SJSA1 (cell line): ENCODE measurements at places on chromosomes 11 and 22. TPM values are rescaled to one million over a fixed set of nuclear protein-coding genes. Genes with fewer than 3 reads are reported as not detected.

DNA sequence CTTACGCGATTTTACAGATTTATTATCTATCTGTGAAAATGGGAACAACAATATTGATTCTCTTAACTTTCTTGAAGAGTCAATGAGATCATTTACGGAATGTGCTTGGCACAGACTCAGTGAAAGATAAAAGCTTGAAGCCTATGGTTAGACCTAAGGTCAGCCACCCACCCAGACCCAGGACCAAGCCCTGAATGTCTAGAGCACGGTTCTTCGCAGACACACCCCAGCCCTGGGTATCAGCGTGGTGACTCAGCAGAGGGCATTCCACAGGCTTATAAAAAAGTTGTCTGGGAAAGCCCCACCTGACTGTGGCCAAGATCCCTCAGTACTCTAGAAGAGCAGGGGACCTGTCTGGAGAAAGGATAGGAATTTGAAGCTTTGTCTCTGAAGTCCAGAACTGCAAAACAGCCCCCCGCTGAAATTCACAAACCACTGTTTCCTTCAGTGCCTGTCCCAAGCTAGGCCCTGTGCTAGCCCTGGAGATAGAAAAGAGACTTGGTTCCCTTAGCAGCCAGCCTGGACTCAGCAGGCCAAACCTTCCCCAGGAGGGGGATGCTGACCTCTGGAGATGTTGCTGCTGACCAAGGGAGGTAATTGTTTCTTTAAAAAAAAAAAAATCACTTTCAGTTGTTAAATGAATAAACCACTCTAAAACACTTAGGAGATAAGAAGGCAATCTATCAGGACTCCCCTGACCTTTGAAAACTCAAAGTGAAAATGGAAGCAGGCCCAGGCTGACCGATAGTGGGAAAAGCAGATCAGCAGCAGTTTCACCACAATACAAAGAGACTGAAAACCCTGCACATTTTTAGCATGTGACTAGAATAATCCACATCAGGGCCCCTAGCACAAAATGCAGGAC lies 114.0 kb downstream of the ABTB2 start:
- H3K27me3 ChIP-seq = no peaks in the 10 kb centered on the region
- no peaks in the 10 kb centered on the region for H3K36me3 ChIP-seq
- DNase-seq = peak; percentile 83

DNA sequence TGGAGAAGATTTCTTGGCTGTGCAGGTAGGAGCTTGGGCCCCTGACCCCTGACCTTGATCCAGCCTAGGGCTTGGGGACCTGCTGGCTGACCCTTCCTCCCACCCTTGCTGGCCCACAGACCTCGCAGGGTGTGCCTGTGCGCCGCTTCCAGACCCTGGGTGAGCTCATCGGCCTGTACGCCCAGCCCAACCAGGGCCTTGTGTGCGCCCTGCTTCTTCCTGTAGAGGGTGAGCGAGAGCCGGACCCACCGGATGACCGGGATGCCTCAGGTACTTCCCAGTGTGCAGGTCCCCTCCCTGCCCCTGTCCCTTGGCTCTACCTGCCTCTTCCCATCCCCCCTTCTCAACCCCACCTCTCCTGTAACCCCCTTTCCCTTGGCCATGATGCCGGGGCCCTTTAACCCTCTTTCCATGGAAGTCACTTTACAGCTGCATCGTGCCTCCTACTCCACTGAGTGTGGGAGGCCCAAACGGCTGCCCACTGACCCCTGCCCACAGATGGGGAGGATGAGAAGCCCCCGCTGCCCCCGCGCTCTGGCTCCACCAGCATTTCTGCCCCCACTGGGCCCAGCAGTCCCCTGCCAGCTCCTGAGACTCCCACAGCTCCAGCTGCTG lies 3.8 kb downstream of the INPPL1 start:
- no peaks in the 10 kb centered on the region; the same call in 1 of the 2 replicates for H3K4me1 ChIP-seq
- H3K27me3 ChIP-seq = no peaks in the 10 kb centered on the region
- peaks cover 37% of the 10 kb centered on the region for H3K36me3 ChIP-seq

- no peak overlapping the region for H3K4me3 ChIP-seq
- no peaks in the 10 kb centered on the region for H3K4me1 ChIP-seq
- DNase-seq = no peak
These were observed 43.2 kb downstream of the ARHGAP42 start for GRCh38 chr11:100730266-100730665.

DNA sequence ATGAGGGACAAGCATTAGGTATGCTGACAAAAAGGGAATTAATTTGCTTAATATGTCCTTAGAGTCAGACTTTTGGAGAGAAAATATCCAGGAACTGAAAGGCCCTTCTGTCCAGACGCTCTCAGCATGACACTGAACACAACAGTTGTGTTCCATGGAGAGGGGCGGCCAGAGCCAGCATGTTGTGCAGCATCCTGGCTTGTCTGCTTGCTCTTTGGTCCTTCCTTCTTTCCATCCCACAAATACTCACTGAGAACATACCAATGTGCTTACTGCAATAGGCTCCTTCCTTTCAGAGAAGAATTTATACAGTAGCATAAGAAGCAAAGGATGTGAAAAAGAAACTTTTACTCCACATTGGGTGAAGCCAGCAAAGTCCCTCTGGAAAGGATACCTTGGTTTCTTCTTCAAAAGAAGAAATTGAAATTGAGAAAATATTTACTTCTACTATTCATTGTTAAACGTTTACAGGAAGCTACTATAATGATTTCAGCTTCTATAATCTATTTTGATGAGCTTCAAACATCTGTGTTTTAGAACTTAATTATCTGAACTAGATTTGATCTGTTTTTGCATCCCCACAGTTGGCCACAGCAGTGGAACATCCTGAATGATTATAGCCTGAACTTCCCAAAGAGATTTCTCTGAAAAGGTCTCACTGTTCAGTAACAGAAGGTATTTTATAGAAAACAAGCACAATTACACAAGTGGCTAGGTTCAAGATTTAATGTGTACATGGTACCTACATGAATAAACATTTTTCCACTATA lies 304.1 kb upstream of the PITPNB start:
- no peaks in the 10 kb centered on the region for H3K4me1 ChIP-seq
- no peaks in the 10 kb centered on the region for H3K36me3 ChIP-seq
- no peak overlapping the region for H3K27ac ChIP-seq
- DNase-seq = no peak

GRCh38 chr11:47783087-47783610 lies 16.0 kb upstream of the FNBP4 start:
- DNase-seq = no peak
- H3K4me3 ChIP-seq = no peak overlapping the region
- no peak overlapping the region for H3K27ac ChIP-seq
- H3K27me3 ChIP-seq = no peaks in the 10 kb centered on the region

- no peak overlapping the region for H3K4me3 ChIP-seq
- DNase-seq = no peak
- H3K27me3 ChIP-seq = no peaks in the 10 kb centered on the region
- H3K27ac ChIP-seq = no peak overlapping the region
- no peaks in the 10 kb centered on the region for H3K36me3 ChIP-seq
These were observed 140.8 kb downstream of the PKNOX2 start for GRCh38 chr11:125305345-125305744.

DNA sequence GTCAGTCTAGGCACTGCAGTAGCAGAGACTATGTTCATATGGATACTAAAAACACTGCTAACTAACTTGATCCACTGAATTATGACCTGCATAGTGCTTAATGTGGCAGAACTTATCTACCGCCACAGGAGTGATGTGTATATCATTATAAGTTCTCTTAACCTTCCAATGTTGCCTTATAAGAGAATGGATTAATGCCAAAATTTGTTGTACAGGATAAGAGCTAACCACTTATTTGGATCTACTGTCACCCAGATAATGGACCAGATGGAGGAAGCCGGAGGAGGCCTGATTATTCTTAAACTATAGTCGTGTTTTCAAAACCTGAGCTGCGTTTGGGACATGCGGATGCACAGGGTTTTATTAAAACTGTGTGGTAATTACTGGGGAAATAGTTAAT lies 1.9 kb upstream of the OR51B4 start:
- H3K4me3 ChIP-seq = no peak overlapping the region
- 0 out of 2 replicates have a peak, but pooled peaks cover 3% of the 10 kb centered on the region for H3K27me3 ChIP-seq
- H3K27ac ChIP-seq = no peak overlapping the region

DNA sequence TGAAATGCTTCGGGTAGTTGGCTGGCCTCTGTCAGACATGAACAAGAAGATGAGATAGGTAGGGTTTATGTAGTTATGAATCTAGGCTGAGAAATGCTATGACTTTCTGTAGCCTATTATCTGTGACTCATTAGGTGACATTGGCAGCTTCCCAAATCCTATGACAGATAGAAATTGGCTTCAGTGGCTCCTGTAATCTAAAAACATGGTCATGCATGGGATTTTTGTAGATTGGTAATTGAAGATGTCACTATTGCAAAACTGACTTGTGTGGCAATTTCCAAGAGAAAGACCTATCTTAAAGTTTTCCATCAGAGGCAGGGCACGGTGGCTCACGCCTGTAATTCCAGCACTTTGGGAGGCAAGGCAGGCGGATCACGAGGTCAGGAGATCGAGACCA lies 29.4 kb upstream of the GRIK4 start:
- no peak overlapping the region for H3K27ac ChIP-seq
- H3K36me3 ChIP-seq = peaks cover 8% of the 10 kb centered on the region
- H3K4me1 ChIP-seq = no peaks in the 10 kb centered on the region
- H3K4me3 ChIP-seq = no peak overlapping the region

GRCh38 chr11:35103366-35104208 lies 35.4 kb upstream of the CD44 start:
- no peaks in the 10 kb centered on the region for H3K27me3 ChIP-seq
- H3K36me3 ChIP-seq = no peaks in the 10 kb centered on the region
- no peak for DNase-seq
- H3K27ac ChIP-seq = no peak overlapping the region
- H3K4me1 ChIP-seq = peaks cover 22% of the 10 kb centered on the region
- no peak overlapping the region for H3K4me3 ChIP-seq

GRCh38 chr11:94602430-94603372 lies 35.5 kb downstream of the PIWIL4 start:
- no peaks in the 10 kb centered on the region for H3K36me3 ChIP-seq
- peak; percentile 36 for DNase-seq
- no peak overlapping the region for H3K4me3 ChIP-seq
- H3K27me3 ChIP-seq = no peaks in the 10 kb centered on the region
- H3K4me1 ChIP-seq = no peaks in the 10 kb centered on the region
- H3K27ac ChIP-seq = no peak overlapping the region

DNA sequence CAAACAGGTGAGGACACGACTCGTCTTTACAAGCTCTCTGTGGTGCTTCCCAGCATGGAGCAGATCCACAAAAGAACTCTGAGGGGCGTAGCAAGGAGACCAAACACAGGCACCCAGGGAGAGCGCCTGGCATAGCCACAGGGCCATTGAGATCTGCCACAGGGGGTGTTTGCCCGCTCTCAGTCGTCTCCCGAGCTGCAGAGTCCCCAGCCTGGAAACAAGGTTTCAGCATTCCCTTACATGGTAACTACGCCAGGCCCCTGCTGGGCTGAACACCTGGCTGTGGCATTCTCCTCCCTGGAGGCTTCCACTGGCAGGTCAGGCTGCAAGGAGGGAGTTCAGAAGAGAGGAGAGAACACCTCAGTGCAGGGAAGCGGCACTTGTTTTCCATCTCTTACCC lies 962.1 kb downstream of the NTM start:
- no peak overlapping the region for H3K27ac ChIP-seq
- no peak overlapping the region for H3K4me3 ChIP-seq
- H3K4me1 ChIP-seq = no peaks in the 10 kb centered on the region
- H3K36me3 ChIP-seq = no peaks in the 10 kb centered on the region

C11orf86 gene
- total RNA-seq = not detected in 2 replicates

MFRP gene
- not detected in 2 replicates for total RNA-seq

NAALADL1 gene
- total RNA-seq = not detected in 2 replicates

ZBTB3 gene
- 8.3 and 10.8 TPM in 2 replicates for total RNA-seq
